Activated CD4-positive, CD25-positive, alpha-beta regulatory T cell (primary cell): ENCODE measurements at places on chromosomes 6 and 20.

DNA sequence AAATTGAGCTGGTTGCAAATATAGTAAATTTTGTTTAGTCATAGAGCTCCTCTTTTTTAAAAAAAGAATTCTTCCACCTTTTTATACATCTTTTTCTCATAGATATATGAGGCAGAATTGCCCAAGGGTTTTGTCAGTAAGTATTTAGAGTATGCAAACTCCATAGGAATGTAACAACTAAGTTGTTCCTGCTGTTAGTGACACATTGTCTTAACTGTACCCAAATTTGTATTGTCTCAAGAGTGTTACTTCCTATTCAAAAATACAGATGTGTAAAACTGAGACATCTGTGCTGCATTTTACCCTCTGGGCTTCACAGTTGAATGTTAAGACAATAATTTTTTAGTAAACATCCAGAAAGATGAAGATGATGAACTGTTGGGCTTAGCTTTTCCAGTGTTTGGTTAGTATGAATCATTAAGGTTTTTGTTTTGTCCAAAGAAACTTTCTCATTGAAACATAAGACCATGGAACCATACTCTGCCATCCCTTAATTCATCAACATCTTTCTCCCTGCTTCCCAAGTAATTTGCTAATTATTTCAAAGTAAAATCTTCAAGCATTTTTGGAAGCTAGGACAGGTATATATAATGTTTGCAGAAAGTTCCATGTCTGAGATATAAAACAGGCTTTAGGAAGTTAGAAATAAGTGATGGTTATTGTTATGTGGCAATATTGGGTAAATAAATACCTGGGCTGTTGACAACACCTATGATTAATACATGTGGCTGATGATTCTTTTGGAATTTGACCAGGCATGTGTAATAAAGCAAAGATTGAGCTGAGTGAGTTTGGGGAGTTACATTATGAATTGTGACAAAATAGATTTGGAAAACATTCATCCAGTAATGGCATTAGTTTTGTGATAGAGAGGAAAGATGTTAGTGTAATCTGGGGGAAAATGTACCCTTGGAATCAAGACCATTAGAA lies 11.2 kb downstream of the OGFRL1 start:
- DNase-seq = no peak

GRCh38 chr6:108531332-108531731 lies 29.4 kb upstream of the FOXO3 start:
- DNase-seq = no peak

- DNase-seq = no peak
Measured at GRCh38 chr6:22095836-22096235, 201.0 kb downstream of the PRL start.

DNA sequence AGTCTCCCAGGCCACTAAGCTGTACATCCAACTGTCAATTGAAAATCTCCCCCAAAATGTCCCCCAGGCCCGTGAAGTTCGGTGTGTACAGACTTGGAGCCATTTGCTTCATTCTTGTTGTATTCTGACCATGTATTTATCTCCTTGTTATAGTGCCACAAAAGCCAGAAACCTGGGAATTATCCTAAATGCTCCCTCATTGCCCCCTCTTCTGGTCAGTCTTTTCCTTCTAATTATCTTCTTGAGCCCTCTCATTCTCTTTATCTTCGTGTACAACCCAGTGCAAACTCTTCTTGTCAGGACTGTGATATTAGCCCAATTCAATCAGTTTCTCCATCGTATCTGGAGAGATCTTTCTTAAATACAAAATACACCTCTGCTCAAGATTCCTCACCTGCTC lies 64.7 kb downstream of the RFX6 start:
- DNase-seq = no peak

DNA sequence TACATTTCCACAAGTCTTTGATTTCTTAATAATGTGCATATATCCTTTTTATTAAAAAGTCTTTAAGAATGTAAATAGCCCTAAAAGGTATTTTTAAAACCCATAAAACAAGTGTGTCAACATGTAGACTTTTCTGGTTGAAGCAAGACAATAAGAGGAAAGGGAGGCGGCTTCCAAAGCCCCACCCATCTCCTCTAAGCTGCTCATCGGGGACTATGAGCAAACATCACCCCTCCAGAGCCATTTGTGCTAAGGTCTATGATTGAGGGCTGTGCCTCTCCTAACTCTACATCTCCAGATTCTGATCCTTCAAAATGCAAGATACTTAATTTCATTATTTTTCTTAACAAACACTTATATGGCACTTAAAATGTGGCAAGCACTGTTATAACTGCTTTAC lies 2.5 kb upstream of the NAA20 start:
- no peak for DNase-seq

DNA sequence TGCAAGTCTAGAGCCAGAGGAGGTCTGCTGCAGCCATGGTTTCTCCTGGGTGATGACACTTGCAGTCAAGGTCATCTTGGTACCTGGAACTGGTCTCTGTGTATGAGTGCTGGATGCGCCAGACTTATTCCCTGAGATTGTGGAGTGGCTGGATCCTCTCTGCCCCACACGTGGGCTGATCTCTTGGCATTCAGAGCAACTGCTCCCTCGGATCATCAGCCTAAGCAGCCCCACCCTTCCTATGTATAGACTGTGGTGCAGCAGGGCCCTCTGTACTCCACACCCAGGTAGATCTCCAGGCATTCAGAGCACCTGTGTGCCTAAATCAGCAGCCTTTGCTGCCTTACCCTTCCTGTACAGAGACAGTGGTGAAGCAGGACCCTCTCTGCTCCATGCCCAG lies 12.1 kb upstream of the CST4 start:
- no peak for DNase-seq

- DNase-seq = no peak
Measured at GRCh38 chr6:124955108-124955856, 7.0 kb upstream of the RNF217 start.

- no peak for DNase-seq
Measured at GRCh38 chr20:46627234-46627633, 24.0 kb downstream of the SLC13A3 start.

- no peak for DNase-seq
Measured at GRCh38 chr20:51380401-51381385, 161.8 kb downstream of the NFATC2 start.

DNA sequence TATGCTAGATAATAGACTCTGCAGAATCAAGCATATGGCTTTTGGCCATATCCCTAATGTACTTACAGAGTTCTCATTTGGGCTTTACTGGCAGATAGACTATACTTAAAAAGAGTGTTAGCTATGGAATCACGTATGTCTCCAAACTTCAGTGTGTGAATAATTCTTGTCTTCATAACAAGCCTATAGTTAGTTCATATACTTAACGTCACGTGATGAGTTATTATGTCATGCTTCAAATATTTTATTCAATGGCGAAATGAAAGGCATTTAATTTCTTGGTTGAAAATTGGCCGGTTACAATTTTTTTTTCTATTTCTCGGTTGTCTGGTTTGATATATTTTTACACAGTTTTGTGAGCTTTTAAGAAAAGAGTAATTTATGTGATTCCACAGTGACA lies 62.7 kb downstream of the MEI4 start:
- no peak for DNase-seq

GRCh38 chr6:129792049-129792448 lies 69.1 kb downstream of the TMEM244 start:
- no peak for DNase-seq

- no peak for DNase-seq
Measured at GRCh38 chr6:143200167-143200770, 139.6 kb downstream of the AIG1 start.

DNA sequence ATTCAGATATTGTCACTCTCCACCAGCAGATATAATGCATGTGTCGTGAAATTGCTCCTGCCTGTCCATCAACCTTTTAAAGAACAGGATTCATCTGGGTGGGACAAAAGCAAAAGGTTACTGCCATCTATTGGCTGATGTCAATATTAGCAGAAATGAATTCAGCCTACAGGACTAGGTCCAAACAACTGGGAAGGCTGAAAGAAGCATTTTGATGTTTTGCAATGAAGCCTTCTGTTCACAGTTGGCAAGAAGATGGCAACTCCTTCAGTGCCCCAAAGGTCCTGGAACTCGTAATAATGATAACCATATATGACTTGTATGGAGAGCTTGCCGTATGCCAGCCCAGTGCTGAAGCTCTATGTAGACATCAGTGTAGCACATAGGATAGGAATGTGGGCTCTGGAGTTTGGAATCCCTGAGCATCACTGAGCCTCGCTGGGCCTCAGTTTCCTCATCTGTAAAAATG lies 7.5 kb downstream of the BCAS1 start:
- DNase-seq = no peak

DNA sequence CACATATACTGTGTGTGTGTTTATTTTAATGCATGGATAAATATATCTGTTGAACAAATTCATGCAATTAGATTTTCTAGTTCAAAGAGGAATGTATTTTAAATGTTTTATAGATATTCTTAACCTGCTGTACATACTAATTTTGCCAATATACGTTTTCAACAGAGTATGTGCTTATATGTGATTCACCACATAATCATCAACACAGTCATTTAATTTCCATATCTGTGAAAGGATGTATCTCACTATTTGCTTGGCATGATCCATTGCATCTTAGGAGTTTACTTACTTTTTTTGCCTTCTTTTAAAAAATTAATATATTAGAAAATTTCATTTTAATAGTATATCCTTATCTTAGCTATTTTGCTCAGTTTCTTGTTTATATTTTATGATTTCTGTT lies 902.3 kb upstream of the CITED2 start:
- no peak for DNase-seq

GRCh38 chr6:9408402-9409117 lies 973.2 kb upstream of the SLC35B3 start:
- no peak for DNase-seq

DNA sequence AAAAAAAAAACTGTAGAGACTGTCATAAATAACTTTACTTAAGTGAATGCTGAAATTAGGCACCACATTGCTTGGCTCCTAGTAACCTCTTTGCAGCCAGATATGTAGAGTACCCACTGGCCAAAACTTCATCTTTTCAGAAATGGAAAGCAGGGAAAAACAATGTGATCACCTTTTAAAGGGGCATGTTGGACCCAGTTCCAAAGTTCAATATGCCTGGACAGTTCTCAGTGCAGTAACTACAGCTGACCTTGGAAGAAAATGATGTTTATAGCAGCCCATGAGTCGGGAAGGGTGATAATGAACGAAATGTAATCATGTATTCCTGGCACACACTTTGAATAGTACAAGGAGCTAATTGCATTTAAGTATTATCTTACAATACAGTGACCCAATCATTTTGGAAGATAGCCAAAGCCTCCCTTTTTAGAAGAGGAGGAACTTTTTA lies 93.6 kb upstream of the TAB2 start:
- no peak for DNase-seq

- DNase-seq = no peak
Measured at GRCh38 chr20:35269055-35269781, 8.7 kb downstream of the MMP24OS start.

DNA sequence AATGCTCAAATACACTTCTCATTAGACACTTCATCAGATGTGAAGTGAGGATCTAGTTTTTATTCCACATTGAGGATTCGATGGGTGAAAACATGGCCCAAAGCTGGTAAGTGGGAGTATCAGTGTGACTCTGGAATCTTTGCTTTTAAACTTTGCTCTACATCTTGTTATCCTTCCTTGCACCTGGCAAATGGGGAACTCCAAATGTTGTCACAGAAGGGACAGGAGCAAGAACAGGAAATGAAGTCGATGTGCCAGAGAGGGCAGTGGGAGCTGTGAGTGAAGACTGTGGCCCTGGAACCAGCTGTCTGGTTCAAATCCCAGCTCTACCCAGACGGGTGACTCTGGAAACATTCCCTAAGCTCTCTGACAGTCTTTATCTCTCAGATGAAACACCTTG lies 86.7 kb upstream of the AGPAT4 start:
- no peak for DNase-seq

- DNase-seq = no peak
Measured at GRCh38 chr20:63833776-63834490, 2.9 kb upstream of the ZBTB46 start.

GRCh38 chr6:119673741-119674140 lies 324.2 kb upstream of the MAN1A1 start:
- DNase-seq = no peak

DNA sequence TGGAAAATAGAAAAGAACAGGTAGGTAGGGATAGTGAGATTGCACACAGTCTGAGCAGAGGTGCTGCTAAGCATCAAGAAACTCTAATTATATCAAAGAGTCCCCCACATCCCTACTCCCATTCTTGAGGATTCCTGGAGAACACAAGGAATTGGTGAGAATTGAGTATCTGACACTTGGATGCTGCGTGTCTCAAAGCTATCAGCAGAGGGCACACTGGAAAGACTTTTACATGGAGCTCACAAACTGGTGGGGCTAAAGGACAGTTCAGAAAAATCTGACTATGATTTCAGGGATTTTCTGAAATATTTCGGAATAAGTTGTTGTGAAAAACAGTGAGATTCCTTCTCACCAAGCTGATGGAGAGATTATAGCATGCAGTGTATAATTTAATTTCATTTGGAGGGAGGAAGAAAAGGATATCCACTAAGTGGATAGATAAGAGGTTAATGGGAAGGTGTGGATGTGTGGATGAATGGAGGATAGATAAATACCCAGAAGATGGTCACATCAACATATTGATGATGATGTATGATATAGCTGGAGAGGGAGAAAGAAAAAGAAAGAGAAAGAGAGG lies 215.4 kb upstream of the DEFB112 start:
- no peak for DNase-seq

DNA sequence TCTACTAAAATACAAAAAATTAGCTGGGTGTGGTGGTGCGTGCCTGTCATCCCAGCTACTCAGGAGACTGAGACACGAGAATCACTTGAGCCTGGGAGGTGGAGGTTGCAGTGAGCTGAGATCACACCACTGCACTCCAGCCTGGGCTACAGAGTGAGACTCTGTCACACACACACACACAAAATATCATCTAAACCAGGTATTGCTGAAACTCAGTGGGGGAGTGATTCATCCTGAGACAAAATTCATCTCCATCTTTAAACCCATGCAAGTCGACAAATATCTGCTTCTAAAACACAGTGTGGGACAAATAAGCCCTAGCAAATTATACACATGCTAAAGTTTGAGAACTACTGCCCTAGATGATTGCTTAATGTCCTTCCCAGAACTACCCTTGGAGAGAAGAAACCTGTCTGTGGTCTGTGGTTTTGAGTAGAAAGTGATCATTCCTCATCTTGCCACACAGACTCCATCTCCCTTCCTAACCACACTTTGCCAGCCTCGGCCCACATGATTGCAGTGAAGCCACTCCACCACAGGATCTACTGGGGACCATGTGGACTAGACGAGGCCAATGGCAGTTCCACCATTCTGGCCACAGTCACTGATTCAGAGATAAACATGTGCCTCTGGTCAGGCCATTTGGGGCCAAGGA lies 130.3 kb downstream of the OPRM1 start:
- no peak for DNase-seq

- no peak for DNase-seq
Measured at GRCh38 chr20:37231947-37232630, 29.5 kb downstream of the GHRH start.

DNA sequence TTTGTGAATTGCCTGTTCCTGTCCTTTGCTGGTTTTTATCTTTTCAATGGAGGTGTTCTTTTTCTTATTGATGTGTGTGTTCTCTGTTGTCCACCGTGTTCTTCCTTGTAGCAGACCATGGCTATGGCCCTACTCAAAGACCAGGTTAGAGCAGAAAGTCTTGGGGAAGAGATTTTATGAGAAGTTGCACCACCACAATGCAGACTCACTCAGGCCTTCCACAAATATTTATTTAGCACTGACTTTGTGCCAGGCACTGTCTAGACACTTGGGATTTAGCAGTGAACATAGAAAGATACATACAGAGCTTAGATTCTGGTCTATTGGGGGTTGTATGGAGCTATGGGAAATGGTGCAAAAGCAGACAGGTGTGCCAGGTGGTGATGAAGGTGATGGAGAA lies 98.8 kb downstream of the DTD1 start:
- no peak for DNase-seq
